ENCODE measurements at places on chromosomes 12 and 14. TPM values are rescaled to one million over a fixed set of nuclear protein-coding genes. Genes with fewer than 3 reads are reported as not detected.

Gene ANO4
- total RNA-seq: not detected

Gene STAC3
- 5.9 TPM for total RNA-seq

Gene ACOT4
- 5.4 TPM for total RNA-seq

Gene SMCO2
- not detected for total RNA-seq

Gene CCND2
- total RNA-seq: 0.14 TPM

Gene NOXRED1
- 0.97 TPM for total RNA-seq

Gene MYBPC1
- not detected for total RNA-seq

Gene PSMC6
- total RNA-seq: 132 TPM

Gene PXN
- 1.9 TPM for total RNA-seq

Gene PAH
- total RNA-seq: 0.19 TPM

Gene COCH
- total RNA-seq: 33.7 TPM

Gene CIROP
- not detected for total RNA-seq

Gene OLR1
- not detected for total RNA-seq

Gene PRH2
- not detected for total RNA-seq

Gene ADCY6
- not detected for total RNA-seq

Gene KITLG
- total RNA-seq: not detected

Gene POC1B
- total RNA-seq: 17.1 TPM

Gene CARMIL3
- 110 TPM for total RNA-seq

Gene LAG3
- 0.22 TPM for total RNA-seq

Gene TMPRSS12
- not detected for total RNA-seq

Gene RBM23
- total RNA-seq: 67.7 TPM

Gene CCDC184
- total RNA-seq: 1.2 TPM

Gene MGST1
- not detected for total RNA-seq

Gene TGFB3
- total RNA-seq: 10.0 TPM

Gene PLBD1
- total RNA-seq: not detected

Gene AKAP5
- 0.56 TPM for total RNA-seq

Gene CISTR
- total RNA-seq: not detected

Gene GABARAPL1
- total RNA-seq: 0.56 TPM

Gene GNG2
- 212 TPM for total RNA-seq

Gene RNASE12
- not detected for total RNA-seq

Gene ADIPOR2
- 26.6 TPM for total RNA-seq

Gene OVCH1
- total RNA-seq: not detected

Gene TRPV4
- not detected for total RNA-seq

Gene SLC8A3
- not detected for total RNA-seq

Gene CCDC38
- total RNA-seq: not detected

Gene ASPG
- not detected for total RNA-seq

Gene TAS2R14
- 12.6 TPM for total RNA-seq

Gene XRCC3
- total RNA-seq: 70.5 TPM

Gene NKX2-1
- total RNA-seq: not detected

Gene METTL1
- 17.4 TPM for total RNA-seq

Gene TRHDE
- total RNA-seq: not detected

Gene SOAT2
- not detected for total RNA-seq

Gene WIF1
- total RNA-seq: not detected

Gene IFI27
- total RNA-seq: 0.48 TPM

Gene SELPLG
- total RNA-seq: 0.97 TPM

Gene SLC6A15
- total RNA-seq: not detected

Gene KIF5A
- 21.5 TPM for total RNA-seq

Gene TEX22
- 0.67 TPM for total RNA-seq

Gene LMNTD1
- not detected for total RNA-seq

Gene GLTP
- total RNA-seq: 26.5 TPM

Gene TMEM63C
- 5.0 TPM for total RNA-seq

All from Karpas-422 (cell line).